GM04504 (cell line): ENCODE measurements at places on chromosomes 12 and 14.

DNA sequence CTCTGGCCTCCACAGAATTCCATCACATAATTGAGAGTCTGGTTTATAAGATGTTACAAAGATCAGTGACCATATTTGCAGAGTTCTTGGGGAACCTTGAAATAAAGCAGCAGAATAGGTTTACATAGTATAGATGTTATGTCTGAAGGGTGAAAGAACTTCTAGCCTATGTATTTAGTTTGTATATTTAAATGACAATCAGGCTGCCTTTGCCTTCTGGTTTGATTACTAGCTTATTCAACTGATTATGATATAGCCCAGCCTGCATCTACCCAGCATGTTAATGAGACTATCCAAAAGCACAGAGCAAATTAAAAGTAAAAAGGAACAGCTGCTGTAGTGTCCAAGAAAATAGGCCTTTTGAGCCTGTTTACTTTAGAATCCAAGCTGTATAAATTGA is 85.3 kb downstream of the APAF1 start:
- no peak for DNase-seq

DNA sequence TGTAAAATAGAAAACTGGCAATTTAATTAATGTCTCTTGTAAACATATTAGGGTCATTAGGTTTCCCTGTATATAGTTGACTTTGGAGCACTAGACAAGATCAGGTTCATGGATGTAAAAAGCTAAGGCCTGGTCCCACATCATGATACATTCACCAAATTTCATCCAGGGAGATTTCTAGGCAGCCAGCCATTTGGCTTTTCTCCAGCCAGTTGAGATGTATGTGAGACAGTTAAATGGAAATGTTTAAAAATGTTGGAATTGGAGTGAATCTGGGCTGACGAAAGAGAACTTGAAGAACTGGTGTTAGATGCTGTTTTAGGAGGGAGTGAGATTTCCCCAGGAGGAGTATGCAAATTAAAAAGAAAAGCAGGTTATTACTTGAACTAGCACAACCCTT is 41.8 kb upstream of the CLEC14A start:
- no peak for DNase-seq

DNA sequence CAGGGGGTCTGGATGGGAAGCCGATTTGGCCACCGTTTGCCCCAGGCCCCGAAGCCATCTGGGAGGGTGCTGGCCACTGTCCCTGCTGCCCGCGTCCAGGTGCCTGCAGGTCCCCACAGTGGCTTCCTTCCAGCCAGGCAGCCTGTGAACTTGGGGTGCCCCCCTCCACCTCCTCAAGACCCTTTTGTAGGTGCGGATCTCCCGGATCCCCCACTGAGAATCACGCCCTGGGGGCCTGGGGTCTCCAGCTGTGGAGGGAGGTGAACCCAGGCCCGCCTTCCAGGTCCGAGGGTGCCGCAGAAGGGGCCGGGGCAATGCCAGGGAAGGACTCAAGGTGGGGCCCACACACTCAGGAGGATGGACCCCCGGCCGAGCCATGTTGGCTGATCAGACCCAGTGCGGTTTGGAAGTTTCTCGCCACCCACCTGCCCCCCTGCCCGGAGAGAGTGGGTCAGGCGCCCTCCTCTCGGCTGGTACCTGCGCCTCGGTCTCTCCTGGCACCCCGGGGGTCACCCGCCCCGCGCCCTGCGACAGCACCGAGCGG is 1.7 kb downstream of the MMP17 start:
- no peak for DNase-seq

- no peak for DNase-seq
These were observed 226.4 kb upstream of the CAND1 start for GRCh38 chr12:67042697-67043131.

DNA sequence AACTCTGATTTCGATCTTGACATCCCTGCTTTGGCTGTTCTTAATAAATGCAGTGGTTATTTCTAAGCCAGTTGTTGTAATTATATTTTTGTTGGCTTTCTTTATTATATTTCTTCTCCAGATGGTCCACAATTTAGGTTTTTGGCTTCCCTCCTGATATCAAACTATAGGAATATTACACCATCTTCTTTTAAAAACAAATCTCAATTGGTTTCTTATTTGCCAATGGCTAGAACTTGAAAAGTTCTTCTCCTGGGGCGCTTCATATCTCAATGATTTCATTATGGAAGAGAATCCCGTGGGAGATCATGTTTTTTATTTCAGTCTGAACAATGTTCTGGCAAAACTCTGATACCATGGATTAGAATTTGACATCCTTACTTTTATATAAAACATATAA is 292.3 kb downstream of the FLRT2 start:
- DNase-seq: no peak

DNA sequence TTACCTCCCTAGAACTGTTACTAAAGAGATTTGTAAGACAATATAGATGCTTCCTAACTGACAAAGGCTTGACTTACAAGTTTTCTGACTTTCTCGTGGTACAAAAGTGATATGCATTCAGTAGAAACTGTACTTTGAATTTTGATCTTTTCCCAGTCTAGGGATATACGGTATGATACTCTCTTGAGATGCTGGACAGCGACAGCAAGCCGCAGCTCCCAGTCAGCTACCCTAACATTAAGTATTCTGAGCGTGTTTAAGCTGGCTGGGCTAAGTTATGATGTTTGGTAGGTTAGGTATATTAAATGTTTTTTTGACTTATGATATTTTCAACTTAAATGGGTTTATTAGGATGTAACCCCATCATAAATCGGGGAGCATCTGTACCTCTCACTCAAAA is 55.2 kb upstream of the CDKL1 start:
- no peak for DNase-seq

DNA sequence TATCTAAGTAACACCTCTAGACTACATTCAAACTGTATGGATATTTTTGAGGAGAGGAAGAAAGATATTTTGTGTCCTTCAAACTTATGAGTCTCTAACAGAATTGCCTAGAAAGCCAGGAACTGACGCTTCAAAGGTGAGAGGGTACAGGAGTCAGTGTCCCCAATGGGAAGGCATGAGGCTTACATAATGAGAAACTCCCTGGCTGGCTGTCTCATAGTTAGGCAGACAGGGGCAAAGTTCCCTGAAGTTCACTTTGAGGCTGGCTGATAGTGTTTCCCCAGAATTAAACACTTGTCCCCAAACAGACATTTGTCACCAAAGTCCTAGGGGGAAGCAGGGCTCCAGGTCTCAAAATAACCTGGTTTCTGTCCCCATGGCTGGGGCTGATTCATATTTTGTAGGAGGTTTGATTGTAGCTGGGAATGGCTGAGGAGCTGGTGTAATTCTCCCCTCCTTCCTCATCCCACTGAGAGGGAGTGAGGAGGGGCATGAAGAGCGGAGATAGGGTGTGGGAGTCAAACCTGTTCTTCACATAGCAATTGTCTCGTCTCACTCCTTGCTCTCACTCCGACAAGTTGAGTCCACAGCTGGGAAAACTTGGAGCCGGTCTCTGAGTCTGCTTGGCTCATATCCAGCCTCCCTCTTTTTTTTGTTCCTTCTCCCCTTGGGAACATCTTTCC is 56.4 kb upstream of the CISTR start:
- DNase-seq: no peak

DNA sequence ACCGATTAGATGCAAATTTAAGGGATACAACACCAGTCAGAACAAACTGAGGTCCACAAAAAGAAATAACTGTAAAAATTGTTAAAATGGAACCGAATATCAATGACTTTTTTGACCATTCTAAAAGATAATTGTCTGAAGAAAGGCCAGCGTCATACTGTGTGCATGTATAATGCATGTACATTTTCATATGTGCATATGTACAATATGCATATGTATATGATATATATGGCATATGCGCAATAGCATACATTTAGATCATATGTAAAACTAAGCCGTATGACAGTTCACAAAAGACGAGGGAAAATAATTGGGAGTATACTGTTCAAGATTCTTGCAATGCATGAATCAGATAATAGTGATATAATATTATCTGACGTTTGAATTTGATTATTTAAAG is 475.8 kb upstream of the TMEM132C start:
- no peak for DNase-seq

DNA sequence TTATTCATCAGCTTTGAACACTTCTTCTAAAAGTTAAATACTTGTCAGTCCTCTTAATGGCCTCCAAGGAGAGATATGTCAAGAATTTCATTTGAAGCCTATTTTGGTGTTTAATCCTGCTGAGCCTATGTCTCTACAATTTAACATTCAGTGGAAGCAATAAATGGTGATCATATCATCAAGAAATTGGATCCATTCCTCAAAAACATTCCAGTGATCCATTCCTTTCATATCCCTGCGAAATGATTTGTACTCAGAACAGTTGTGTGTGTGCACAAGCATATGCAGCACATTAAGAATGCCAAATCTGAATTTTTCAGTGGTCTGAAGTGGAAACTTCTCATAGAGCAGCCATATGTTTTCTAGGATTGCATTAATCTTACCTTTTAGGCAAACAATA is 373.7 kb upstream of the SYT1 start:
- peak; percentile 23 for DNase-seq

DNA sequence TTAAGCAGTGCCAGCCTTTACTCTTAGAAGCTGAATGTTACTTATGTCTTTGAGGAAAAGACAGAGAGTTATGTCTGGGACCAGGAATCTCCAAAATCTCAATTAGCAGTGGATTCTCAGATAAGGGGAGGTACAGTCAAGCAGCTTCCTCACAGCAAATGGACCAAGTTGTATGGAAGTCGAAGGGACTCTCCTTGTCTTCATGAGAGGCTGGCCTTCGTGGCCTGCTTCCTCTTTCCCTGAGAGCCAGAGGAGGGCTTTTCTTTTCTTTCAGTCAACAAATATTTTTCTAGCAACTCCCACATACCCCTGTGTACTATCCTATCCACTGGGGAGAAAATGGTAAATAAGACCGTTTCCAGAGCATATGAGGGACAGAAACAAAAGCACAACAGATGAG is 6.6 kb upstream of the WNT5B start:
- no peak for DNase-seq

- no peak for DNase-seq
These were observed 11.6 kb downstream of the POMT2 start for GRCh38 chr14:77309131-77309530.

DNA sequence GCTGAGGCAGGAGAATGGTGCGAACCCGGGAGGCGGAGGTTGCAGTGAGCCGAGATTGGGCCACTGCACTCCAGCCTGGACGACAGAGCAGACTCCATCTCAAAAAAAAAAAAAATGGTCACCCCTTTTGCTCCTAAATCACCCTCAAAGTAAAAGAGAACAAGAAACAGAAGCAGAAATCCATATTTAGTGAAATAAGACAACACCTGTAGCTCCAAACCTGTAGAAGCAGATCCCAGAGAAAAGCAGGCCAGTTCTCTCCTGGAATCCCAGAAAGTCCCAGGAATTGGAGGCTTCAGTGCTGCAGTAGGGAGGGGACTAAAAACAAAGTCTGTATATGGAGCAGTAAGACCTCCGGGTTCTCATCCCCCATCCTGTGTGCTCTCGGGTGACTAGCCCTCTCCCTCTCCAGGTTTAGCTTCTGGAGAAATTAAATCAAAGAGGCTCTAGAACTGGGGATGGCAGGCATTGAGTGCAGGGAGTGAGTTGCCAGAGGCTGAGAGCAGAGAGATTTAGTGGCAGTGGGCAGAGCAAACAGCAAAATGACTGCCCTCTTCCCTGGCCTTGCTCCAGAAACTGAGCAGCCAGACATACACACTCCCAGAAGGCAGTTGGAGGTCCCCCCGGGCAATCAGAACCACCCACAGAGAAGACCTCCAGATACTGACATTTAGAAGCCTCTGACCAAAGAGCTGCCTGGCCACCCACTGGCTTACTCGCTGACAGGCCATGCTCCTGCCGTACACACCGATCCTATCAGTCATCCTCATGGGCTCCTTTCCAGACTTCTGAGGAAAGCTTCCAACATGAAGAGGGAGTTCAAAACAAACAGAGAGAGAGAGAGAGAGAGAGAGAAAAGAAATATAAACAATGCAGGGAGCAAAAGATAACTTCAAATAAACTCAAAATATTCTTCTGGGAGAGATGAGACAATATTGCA is 6.3 kb upstream of the MLXIP start:
- DNase-seq: peak; percentile 88

- no peak for DNase-seq
These were observed 20.5 kb downstream of the ZDHHC22 start for GRCh38 chr14:77120771-77121743.

DNA sequence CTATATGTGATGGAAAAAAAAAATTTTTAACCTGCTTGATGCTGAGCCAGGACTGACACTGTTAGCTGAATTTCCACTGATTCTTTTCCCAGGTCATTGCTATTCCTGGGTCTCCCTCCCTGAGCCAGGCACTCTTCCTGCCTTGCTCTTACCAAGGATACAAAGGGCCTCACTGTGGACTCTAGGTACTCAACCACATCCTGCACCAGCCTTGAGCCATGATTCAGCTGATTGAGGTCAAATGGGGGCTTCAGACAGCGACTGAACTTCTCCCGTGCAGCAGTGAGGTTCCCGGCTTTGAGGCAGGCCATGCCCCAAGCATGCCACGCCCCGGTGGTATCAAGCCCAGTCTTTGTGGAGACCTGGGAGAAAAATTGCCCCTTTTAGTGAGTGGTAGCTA is 54.3 kb downstream of the ZFYVE26 start:
- DNase-seq: no peak

GRCh38 chr12:122449317-122449716 is 26.8 kb upstream of the CLIP1 start:
- DNase-seq: peak; percentile 31

DNA sequence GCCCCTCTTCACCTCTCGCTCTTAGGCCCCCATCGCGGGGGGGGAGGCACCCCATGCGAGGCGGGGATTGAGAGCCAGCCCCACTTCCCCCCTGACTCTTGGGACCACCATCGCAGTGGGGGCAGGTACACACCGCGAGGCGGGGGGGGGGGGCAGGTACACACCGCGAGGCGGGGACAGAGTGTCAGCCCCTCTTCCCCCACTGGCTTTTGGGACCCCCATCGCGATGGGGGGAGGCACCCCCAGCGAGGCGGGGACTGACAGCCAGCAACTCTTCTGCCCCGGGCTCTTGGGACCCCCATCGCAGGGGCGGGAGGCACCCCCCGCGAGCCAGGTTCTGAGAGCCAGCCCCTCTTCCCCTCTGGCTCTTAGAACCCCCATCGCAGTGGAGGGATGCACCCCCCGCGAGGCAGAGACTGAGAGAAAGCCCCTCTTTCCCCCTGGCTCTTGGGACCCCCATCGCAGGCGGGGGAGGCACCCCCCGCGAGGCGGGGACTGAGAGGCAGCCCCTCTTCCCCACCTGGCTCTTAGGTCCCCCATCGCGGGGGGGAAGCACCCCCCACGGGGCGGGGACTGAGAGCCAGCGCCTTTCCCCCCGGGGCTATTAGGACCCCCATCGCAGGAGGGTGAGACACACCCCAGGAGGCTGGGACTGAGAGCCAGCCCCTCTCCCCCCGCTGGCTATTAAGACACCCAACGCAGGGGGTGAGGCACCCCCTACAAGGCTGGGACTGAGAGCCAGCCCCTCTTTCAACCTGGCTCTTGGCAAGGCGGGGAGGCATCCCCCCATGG is 196.5 kb upstream of the PZP start:
- DNase-seq: no peak
